ENCODE measurements at places on chromosomes 7 and 10.

GRCh38 chr10:86661161-86662025 lies 6.9 kb upstream of the LDB3 start:
- DNase-seq = no peak

GRCh38 chr7:92751902-92752901 lies 84.2 kb downstream of the CDK6 start:
- no peak for DNase-seq

DNA sequence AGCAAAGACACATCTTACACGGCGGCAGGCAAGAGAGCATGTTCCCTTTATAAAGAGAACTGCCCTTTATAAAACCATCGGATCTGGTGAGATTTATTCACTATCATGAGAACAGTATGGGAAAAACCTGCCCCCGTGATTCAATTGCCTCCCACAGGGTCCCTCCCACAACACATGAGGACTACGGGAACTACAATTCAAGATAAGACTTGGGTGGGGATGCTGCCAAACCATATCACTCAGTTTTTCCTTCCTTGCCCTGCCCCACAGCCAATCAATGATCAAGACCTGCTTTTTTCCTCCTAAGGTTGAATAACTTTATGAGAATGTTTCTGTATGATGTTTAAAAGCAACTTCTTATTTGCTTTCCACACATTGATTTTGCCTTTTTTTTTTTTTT lies 3.1 kb upstream of the PTPRE start:
- no peak for DNase-seq

GRCh38 chr7:37698276-37698675 lies 14.7 kb downstream of the GPR141 start:
- no peak for DNase-seq

DNA sequence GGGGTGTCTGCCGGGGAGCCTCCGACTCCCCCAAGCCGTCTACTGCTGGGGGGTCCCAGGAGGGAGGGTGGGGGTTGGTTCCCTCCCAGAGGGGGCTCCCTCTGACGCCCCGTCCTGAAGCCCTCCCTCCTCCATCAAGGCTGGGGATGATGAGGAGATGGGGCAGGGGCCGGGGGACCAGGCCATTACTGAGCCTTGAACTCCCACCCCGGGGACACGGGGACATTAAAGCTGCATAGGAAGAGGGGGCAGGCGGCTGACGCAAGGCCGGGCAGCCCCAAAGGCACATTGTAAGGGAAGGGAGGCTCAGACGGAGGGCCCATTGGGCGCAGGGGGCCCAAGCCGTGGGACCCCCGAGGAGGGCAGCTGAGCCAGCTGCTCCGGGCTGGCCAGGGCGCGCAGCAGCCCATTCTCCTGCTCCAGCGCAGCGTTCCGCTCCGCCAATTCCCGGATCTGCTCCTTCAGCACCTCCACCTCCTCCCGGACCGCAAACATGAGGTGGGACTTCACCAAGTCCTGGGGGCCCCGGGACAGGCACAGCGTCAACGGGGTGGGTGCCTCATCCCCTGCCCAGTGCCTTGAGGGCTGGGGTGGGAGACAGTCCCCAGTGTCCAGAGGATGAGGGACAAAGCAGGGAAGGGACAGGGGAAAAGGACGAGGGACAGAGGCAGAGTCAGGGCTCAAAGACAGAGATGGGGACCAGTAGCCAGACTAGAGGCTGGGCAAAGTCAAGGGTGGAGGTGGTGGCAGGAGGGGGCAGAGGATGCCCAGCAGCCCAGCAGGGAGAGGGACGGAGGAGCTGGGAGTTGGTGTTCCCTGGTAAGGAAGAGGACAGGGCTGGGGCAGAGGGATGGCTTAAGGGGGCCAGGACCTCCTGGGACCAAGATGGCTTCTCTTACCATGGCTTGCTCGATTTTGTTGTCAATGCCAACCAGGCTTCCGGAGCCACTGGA lies 2.9 kb upstream of the SPACDR start:
- DNase-seq = no peak

DNA sequence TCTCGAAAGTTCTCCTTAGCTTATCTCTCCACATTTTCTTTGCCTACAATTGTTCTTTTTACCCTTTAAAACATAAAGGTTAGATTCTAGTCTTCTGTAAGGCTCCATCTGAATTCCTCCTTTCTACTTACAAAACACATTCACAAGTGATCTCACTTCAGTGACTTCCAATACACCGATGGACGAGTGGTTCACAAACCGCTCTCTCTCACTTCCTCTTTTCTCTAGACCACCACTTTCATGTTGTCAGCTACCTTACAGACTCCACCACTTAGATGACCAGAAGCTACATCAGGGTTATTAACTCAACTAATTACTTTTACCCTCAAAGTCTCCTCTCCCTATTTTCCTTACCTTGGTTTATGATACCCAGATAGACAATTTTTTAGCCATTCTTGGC lies 11.8 kb downstream of the MET start:
- no peak for DNase-seq

- no peak for DNase-seq
Observed at GRCh38 chr7:157483515-157483914, 146.7 kb downstream of the DNAJB6 start.

DNA sequence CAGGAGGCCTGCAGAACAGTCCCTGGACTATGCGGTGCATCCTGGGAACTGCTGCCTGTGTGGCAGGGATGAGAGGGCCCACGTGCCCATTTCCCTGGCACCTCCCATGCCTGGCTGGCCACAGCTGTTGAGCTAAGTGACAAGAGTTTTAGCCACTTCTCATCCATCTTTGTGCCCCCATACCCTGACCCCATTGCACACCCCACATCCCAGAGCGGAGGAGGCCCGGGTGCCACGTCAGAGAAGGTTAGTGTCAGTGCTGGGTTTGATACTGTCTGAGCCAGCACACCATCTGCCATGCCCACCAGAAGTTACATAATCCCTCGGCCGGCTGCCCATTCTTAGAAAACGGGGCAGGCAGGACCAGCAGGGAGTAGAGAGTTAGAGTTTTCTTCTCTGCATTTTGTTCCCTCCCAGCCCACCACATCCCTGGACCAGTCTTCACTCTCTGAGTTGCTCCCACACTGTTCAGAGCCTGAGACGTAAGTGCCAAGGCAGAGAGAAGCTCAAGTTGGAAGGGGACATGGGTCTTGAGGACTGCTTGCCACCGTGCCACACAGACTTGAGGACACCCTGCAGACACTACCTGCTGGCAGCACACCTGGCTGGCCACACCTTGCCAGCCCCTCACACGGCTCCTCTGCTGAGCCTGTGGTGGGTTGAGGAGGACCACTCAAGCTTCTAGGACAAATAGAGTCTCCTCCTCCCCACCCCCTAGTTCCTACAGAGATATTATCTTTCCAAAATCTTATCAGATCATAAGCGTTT lies 13.1 kb downstream of the UNC5B start:
- no peak for DNase-seq

GRCh38 chr10:17644485-17644943 lies 563 bp downstream of the STAM start:
- no peak for DNase-seq

DNA sequence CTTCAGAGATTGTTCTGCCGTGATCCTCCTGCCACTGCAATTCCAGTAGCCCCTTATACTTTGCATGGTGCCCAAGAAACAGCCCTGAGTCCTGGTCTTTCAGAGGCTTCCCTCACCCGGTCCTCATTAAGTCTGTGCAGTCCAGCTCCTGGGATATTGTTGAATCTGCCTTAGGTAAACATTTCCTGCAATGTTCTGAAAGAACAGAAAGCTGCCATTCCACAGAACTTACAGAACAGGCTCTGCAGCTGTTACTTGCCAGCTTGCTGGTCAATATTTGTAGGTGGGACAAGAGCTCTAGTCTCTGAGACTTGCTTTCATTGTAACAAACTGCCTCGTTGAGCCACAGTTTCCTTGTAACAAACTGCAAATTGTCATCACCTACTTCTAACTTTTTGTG lies 115.0 kb upstream of the KIF5B start:
- no peak for DNase-seq

DNA sequence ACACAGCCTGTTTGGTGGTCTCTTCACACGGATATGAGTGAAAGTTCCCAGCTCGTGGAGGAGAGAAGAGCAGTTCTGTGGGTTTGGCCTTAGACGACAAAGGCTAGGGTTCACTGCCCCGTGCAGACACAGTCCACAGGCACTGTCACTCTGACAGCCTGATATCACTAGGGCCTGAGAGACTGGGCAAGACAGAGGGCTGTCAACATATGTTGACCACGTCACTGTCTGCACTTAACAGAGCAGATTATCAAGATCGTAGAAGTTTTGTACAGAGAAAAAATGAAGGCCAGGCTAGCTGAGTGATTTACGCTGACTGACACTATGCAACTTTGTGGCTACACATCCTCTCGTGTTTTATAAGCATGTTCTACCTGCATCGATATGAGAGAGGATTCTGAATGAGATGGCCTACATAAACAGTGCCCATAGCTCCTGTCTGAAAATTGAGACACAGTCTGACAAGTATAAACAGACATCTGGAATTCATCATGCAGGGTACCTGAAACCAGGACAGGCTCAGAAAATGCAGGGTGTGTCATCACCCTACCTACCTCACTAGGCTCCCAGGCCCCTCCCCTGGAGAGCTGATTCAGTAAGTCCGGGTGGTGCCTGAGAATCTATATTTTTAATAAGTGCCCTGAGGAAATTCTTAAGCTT lies 120.0 kb downstream of the SGMS1 start:
- DNase-seq = no peak

- no peak for DNase-seq
Observed at GRCh38 chr10:74669210-74669609, 157.2 kb upstream of the KAT6B start.

DNA sequence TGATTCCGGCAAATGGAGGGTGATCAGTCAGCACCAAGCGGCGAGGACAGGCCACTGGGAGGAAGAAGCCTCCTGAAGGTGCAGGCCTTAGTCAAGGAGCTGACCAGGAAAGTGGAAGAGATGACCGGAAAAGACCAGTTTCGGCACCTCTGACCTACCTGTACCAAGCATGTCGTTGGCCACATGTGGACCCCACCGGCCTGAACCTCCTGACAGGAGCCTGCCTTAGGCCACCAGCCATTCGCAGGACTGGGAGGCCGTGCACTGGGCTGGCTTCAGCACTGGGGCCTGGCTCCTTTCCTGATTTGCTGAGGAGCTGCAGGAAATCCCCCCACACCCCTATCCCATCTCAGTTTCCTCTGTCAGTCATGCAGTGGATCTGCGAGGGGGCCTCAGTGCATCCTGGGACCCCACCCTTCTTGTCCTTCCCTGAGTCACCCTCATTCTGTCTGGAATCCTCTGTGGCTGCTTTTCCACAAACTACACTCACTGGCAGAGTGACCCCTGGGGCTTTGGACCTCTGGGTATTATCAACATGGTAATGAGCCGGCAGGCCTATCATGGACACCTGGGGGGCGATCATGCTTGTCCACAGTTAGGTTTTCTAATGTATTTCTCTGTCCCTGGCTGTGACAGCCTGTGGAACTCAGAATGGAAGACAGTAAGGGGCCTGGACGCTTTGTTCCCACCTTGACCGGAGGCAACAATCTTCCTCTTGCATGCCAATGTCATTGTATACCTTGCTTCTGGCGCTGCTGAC lies 33.0 kb downstream of the RAMP3 start:
- DNase-seq = no peak

DNA sequence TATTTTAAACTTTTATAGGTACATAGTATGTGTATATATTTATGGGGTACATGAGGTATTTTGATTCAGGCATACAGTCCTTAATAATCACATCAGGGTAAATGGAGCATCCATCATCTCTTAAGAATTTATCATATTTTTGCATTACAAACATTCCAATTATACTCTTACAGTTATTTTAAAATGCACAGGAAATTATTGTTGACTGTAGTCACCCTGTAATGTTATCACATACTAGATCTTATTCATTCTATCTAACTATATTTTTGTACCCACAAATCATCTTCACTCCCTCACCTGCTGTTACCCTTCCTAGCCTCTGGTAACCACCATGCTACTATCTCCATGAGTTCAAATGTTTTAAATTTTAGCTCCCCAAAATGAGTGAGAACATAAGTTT lies 56.3 kb upstream of the FAM3C start:
- DNase-seq = no peak

DNA sequence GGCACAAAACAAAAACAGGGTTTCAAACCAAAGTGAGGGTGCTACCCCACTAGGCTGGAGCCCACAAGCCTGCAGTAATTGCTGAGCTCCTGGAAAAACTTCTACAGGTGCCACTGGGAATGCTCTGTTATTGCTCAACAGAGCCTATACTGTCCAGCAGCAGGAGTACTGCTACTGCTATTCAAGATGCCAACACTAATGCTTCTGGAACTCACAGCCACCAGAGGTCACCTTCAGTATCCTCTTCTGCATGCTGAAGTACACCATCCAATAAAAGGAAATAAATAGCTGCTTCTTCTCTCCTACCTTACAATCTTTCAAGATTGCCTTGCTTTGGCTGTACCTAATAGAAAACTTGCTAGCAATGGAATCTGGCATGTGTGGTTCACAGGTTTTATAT lies 222.0 kb downstream of the LRRN3 start:
- no peak for DNase-seq

Data from esophagus squamous epithelium (tissue), 5 donors.